Activated B cell treated with CpG ODN at 0.5 μM for 24 hours (primary cell): ENCODE measurements at places on chromosomes 3 and 15.

- DNase-seq, result no peak
Observed at GRCh38 chr3:124125315-124125714, 133.4 kb upstream of the ROPN1 start.

- DNase-seq, result no peak
Observed at GRCh38 chr3:72247645-72248388, 462.9 kb upstream of the PROK2 start.

DNA sequence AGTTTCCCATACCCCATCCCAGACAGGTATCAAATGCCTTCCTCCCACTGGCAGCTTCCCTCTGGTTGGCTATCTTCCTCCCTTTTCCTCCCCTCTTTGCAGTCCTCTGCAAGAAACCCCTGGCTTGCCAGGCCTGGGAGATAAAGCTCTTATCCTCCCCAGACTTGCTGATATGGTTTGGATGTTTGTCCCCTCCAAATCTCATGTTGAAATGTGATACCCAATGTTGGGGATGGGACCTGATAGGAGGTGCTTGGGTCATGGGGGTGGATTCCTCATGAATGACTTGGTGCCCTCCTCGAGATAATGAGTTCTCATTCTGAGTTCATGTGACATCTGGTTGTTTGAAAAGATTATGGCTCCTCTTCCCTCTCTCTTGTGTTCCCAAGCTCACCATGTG is 32.2 kb upstream of the SNRK start:
- DNase-seq, result no peak

DNA sequence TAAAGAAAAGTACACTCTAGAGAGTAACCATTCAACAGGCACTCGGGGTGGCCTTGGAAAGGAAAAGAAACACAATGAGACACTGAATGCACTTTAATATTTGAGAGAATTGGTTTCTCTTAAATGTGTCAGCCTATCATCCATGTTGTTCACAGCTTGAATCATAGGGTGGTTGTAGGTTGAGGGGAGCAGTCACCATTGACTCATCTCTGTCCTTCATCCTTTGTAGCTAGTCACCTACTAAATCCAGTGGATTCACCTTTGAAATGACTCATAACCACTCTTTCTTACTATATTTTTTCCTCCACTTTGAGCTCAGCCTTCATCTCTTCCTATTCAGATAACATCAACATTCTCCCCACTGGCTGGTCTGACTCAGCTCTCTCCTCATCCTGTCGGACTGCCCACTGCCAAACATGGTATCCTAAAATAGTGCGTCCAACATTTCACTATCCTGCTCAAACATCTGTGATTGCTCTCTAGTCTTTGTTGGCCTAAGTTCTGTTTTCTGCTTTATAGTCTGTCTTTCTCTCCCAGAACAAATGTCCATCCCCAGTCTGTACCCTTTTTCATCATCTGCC is 182.7 kb upstream of the GADL1 start:
- DNase-seq, result no peak

DNA sequence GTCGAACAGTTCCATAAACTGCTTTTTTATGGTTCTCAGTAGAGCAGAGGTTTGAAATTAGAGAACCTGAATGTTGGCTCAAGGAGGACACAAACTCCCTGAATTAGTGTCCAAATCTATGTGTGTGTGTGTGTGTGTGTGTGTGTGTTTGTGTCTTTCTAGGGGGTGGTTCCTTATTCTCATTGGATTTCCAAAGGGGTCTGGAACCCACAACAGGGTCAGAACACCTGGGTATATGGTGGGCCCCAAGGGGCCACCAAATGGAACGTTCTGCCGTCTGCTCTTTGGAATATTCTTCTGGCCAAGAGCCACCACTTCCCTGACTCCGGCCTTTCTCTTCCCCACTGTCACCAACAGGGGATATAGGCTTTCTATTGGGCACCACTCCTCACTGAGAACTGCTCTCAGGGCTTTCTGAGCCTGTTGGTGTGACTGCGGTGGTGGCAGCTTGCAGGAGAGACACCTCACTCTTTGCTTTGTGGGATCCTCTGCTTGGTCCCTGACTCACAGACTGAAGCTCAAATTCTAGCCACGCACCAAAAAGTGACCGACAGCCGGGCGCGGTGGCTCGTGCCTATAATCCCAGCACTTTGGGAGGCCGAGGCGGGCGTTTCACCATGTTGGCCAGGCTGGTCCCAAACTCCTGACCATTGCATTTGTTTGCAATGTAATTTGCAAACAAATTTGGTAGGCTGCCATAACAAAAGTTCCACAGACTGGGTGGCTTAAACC is 47.5 kb upstream of the IDH2 start:
- no peak for DNase-seq

DNA sequence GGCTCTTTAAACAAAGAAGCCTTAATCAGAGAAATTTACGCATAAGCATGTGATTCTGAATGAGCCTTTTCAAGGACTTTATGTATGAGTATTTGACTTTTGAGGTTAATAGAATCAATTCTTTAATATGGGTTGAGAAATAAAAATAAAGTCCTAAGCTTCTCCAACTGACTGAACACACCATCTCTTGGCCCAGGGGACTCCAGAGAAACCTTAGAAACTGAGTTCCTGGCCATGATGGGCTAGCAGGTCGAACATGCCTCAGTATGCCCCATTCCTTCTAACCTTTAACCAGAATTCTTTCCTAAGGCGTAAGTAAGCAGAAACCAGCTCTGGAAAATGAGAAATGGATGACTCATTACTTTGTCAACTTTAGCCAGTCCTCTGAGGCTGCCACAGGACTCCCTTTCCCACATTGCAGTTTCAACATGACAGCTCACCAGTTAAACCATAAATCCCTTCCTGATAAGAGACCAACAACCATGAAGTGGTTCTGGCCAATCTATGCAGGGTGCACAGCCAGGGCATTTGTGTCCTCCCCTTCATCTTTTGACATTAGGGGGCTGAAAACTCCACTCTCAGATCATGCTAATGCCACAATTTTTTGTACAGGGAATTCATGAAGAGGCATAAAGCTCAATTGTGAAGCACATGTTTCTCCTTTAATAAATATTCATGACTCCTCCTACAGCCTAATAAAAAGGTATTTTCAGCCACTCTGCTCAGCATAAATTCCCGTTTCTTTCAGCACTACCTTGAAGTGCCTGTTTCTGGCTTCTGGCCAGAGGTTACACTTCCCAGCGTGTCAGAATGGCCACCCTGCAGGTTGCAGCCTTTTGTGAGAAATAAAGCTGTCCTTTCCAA is 33.3 kb downstream of the TM4SF18 start:
- DNase-seq, result no peak

- no peak for DNase-seq
Observed at GRCh38 chr3:87069971-87070370, 79.0 kb upstream of the VGLL3 start.

DNA sequence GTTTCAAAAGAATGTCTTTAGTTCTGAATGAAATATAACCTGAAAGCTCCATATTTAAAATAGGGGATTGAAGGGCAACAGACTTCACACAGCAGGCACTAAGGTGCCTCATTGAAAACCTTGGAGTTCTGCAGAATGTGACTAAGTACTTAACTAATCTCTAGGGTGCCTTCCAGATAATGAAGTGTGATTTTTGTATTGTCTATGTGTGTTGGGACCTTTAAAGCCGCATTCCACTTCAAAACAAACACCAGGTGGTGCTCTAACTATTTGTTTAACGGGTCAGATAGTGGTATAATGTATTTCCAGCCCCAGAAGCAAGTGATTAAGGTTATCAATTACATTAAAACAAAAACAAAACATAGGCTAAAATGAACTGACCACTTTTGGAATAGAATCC is 28.0 kb downstream of the TFG start:
- DNase-seq, result no peak

DNA sequence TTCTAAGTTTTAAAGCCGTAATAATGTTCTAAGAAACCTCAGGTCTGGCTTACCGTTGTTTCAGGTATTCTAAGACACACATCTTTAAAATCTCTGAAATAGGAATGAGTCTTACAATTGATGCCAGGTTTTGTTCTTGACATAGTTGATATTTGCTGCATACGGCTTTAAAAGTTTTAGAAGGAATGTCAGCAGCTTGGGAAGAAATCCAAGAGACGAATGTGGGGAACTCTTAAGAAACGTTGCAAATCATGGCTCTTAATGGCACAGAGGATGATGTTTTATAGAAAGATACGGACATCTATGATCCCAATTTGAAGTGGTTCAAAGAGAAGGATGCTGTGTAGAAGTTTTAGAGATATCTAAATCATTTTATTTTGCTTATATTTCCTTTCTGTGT is 11.5 kb downstream of the NUDT16 start:
- no peak for DNase-seq

DNA sequence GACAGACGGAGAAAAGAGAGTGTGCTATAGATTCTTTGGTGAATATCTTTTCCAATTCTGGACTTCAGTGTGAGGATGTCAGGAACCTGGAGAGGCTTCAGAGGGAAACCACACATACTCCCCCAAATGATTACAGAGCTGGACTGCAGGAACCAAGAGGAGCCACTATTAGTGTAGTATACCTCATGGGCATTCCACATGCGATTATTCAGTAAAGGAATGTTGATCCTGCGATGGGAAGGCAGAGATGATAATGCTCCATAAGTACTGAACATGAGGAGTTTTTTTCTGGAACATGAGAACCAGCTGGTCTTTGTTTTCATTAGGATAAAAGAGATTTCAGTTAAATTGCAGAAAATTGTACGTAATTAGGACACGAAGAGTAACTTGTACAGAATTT is 18.7 kb downstream of the STARD9 start:
- no peak for DNase-seq

DNA sequence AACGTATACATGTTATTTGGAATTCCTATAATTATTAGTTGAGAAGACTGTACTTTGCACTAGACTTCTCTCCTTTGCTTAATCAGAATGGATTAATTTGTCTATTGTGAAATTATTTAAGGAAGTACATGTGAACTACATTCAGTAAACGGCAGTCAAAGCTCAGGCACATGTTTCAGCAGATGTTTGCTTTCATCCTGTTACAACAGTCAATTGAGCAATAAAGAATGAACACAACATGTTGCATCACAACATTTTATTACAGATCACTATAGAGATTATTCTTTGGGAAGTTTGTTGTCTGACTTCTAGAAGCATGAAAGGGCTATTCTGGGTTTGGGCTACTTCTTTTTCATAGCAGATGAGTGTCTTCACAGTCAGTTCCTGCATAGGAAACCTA is 39.2 kb downstream of the RAB27A start:
- no peak for DNase-seq

DNA sequence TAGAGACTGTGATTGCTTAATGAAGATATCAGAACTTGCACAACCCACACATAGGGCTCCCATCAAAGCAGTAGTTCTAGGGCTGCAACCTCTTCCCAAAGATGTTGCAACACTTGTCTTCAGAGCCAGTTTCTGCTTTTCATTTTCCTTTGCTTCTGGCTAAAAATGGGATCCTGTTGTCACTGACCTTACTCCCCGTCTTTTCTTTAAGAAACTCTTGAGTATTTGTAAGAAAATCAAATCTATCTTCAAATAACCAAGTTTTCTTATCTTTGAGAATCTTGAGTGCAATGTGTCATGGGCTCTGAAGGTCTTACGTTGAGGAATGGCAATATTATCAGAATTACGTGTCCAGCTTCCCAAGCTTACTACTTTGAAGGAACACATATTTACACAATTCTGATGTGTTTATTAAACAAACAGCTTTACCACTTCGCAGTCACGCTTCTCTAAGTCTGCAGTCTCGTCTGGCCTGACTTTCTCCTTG is 24.1 kb downstream of the CACNA1D start:
- DNase-seq, result no peak

GRCh38 chr15:56989411-56989924 is 71.0 kb downstream of the TCF12 start:
- no peak for DNase-seq

- no peak for DNase-seq
Observed at GRCh38 chr3:94291686-94292085, 228.8 kb downstream of the NSUN3 start.

DNA sequence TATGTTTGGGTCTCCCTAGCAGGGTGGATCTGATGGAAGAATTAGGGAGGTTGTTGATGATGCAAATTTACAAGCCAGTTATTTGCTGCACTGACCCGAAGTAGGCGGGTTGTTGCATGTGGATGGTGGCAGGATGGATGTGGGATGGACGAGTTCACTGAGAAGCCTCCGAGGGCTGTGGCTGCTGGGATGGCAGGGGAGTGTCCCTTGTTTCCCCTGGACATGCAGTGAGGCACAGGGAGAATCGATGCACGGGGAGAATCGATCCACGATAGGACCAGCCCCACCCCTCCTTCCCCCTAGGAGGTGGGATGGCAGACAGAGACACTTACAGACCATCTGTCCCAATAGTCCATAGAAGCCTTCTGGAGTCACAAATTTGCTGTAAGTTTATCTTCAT is 31.0 kb upstream of the KLF13 start:
- DNase-seq, result no peak

- DNase-seq, result no peak
Observed at GRCh38 chr3:147191795-147192385, 214.5 kb downstream of the ZIC4 start.
